ENCODE measurements at places on chromosomes 5 and 9.
A peak's percentile ranks its signal among the peaks of the same experiment; 100 is the strongest.

DNA sequence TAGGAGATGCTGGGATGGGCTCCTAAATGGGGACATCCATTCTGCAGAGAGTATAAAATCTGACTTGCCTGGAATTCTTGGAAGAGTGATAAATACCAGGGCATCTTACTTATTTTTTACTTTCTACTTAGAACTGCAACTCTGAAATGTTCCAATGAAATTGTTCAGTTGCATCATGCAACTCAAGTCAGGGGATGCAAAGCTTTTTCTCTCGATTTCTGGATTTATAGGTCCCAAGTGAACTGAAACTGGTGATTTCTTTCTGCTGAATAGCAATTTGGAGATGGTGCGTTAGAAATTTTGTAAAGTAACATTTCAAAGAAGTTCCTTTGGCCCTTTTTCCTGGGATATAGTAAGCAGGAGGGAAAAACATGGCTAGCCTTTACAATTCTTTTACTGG is 238.4 kb upstream of the CD180 start:
- H3K27me3 ChIP-seq = peaks cover 5% of the 10 kb centered on the region
- no peak overlapping the region for H3K27ac ChIP-seq

- no peaks in the 10 kb centered on the region for H3K36me3 ChIP-seq
- H3K4me1 ChIP-seq = no peaks in the 10 kb centered on the region
- no peak overlapping the region for H3K27ac ChIP-seq
- no peak for DNase-seq
- no peak overlapping the region for H3K4me3 ChIP-seq
Measured at GRCh38 chr5:6135977-6136376, 242.4 kb downstream of the MED10 start.

DNA sequence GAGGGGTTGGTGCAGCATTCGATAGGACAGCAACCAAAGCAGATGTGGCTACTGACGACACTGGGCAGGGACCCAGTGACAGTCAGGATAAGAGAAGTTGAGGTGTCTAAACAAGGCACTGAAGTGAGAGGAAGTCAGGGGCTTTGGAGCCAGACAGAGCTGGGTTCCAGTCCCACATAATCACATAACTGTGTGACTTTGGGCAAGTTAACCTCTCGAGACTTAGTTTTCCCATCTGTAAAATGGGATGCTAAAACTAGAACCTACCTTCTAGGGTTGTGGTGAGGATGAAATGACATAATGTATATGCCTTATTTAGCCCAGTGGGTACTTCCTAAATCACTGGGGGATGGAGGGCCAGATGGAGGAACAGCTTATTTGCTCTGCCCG is 3.1 kb downstream of the ANGPTL2 start:
- H3K4me1 ChIP-seq = peaks cover 25% of the 10 kb centered on the region
- no peak for DNase-seq

DNA sequence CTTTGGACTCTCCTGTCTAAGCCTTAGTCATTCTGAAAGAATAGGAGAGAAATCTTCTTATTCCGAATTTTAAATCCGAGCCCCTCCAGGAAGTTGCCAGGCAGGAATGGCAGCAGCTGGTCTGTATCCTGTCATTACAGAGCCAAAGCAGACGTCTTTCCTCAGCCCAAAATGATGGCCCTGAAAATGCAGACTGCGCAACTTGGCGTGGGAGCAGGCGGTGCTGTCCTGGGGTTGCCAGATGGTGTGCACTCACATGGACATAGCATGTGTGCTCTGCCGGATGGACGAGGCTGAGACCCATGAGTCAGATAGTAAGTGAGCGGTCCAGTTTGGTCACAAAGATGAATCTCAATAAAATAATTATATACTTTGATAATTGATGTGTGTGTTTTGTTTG is 410.4 kb downstream of the KCTD16 start:
- DNase-seq = no peak
- no peak overlapping the region for H3K4me3 ChIP-seq
- no peaks in the 10 kb centered on the region for H3K4me1 ChIP-seq
- H3K36me3 ChIP-seq = no peaks in the 10 kb centered on the region

DNA sequence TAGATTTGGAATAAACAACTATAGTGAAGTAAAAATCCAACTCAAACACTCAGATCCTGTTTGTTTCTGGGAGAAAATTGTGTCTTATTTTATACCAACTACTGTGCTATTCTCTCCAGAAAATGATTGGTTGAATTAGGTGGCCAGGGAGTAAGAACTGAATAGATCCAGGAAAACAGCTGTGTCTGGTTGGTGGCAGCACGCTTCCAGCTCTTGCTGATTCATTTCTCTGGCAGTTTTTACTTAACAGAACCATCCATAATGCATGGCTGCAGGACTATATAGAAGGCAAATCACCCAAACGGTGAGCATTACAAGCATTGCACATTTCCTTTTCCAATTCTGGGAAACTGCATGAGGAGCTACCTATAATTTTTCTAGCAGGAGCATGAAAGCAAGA is 29.5 kb downstream of the DMAC1 start:
- peaks cover 20% of the 10 kb centered on the region for H3K27me3 ChIP-seq
- H3K4me1 ChIP-seq = no peaks in the 10 kb centered on the region
- DNase-seq = no peak
- no peak overlapping the region for H3K4me3 ChIP-seq
- no peak overlapping the region for H3K27ac ChIP-seq

GRCh38 chr5:141646026-141646425 is 5.2 kb downstream of the FCHSD1 start:
- H3K27me3 ChIP-seq = no peaks in the 10 kb centered on the region
- DNase-seq = no peak
- H3K4me1 ChIP-seq = peaks cover 32% of the 10 kb centered on the region

DNA sequence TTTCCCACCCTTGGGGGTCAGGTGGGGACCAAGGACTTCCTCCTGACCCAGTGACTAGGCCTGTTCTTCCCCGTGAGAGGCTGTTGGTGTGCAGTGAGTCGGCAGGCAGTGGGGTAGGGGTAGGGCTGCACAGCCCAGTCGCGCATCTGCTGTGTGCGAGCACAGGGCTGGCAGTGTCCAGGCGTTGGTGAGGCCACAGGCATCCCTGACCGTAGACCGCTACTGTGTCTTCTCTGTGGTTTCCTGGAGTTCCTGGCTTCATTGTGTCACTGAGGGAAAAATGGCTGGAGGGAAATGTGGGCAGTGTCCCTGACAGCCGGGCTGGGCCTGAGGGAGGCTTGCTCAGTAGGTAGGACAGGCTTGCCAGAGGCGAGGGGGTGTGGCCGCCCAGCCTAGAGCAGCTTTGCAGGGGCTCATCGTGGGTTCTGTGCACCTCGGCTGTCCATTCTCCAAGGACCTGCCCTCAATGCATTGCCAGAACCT is 95.4 kb downstream of the CACNA1B start:
- DNase-seq = no peak
- H3K4me3 ChIP-seq = no peak overlapping the region
- H3K27ac ChIP-seq = no peak overlapping the region
- no peaks in the 10 kb centered on the region for H3K4me1 ChIP-seq
- no peaks in the 10 kb centered on the region for H3K36me3 ChIP-seq

DNA sequence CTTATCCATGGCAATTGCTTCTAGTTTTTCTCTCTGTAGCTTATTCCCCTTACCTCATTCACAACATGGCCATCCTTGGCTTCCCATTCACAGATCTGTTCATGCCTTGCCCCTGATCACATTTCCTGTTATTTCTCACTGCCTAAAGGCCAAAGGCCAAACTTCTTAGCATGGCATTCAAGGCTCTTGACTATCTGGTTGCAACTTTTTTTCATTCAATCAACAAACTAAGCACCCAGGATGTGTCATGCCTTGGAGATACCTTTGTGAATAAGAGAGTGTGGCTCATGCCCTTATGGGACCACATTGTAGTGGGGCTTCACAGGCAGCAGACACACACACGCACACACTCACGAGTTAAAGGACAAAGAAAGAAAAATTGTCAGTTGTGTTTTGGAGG is 27.6 kb downstream of the FGF1 start:
- H3K27ac ChIP-seq = no peak overlapping the region
- H3K27me3 ChIP-seq = peaks cover 31% of the 10 kb centered on the region
- no peaks in the 10 kb centered on the region for H3K36me3 ChIP-seq
- no peak overlapping the region for H3K4me3 ChIP-seq
- DNase-seq = no peak

- no peak for DNase-seq
- no peaks in the 10 kb centered on the region for H3K27me3 ChIP-seq
- H3K4me1 ChIP-seq = no peaks in the 10 kb centered on the region
Measured at GRCh38 chr9:82894961-82895821, 167.8 kb downstream of the RASEF start.

DNA sequence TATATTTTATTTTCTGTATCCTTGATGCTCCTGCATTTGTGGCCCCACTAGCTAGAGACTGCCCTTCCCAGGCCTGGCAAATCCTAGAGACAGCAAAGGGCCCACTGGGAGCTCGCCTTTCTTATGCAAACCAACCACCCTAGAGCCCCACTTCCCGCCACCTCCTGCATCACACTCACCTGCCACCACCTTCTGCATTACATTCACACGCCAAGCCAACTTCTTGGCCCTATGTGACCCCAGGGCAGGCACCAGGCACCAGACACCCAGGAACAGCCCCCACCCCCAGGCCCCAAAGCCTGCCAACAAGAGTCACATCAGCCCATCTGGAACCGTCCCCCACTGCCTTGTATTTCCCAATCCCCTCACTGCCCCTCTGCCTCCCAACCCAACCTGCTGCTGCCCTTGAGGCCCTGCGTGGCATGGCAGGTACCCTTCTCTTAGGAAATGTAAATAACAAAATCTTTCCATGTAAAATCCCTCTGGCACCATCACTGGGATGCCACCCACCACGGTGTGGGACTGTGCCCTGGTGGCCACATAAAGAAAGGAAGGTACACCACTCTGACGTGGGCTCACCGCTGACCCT is 22.0 kb downstream of the ROR2 start:
- no peaks in the 10 kb centered on the region for H3K4me1 ChIP-seq
- no peak overlapping the region for H3K4me3 ChIP-seq
- no peak for DNase-seq
- H3K27me3 ChIP-seq = peaks cover 10% of the 10 kb centered on the region

- no peaks in the 10 kb centered on the region for H3K4me1 ChIP-seq
- H3K4me3 ChIP-seq = no peak overlapping the region
- H3K27me3 ChIP-seq = no peaks in the 10 kb centered on the region
- no peaks in the 10 kb centered on the region for H3K36me3 ChIP-seq
Measured at GRCh38 chr5:180604271-180604670, 13.0 kb upstream of the SCGB3A1 start.

DNA sequence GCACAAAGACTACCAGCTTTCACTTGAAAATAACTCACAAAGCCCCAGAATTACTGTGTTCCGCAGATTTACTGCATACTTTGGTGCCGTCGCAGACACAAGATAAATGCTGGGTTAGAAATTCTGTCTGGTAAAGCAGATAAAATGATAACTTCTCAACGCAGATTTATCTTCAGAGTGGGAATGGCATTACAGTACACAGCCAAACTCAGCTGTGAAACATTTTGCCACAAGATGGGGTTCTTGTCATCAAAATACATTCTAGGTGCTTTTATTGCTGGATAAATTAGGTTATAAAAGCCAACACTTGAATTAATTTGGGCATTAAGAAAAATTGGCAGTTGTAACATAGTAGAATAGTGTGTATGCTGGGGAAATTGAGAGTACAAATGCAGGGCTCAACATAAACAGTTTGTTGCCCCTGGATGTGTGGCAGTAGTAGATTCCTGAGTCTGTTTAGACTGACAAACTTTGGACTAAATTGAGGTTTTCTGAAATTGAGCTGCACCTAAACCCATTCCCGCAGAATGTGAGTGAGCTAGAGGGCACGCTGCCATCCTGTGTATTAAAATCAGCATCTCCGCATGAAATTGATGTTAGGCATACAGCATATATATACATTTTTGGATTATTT is 61.1 kb downstream of the LMNB1 start:
- no peak overlapping the region for H3K4me3 ChIP-seq
- H3K27me3 ChIP-seq = no peaks in the 10 kb centered on the region
- no peak overlapping the region for H3K27ac ChIP-seq
- DNase-seq = no peak

DNA sequence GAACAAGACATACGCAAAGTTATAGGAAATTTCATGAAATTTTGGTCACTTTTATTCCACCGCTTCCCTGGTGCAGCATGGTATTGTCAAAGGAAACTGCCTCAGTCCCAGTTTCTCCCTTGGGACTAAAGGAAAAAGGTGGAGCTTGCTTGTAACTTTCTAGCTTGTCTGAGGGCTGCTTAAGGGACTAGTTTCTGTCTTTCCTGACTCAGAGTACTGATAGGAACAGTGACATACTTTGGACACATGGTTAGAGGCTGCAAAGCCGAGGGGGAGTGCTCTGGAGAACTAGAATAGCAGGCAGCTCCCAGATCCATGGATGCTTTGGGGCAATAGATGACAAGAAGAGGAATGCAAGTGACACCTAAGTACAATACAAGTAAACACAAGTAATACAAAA is 136.7 kb downstream of the CDC42SE2 start:
- H3K27me3 ChIP-seq = no peaks in the 10 kb centered on the region
- H3K4me1 ChIP-seq = peaks cover 32% of the 10 kb centered on the region
- H3K4me3 ChIP-seq = no peak overlapping the region
- DNase-seq = no peak
- peaks cover 75% of the 10 kb centered on the region for H3K36me3 ChIP-seq
- H3K27ac ChIP-seq = peak overlapping the region; percentile 8

GRCh38 chr5:76404223-76405211 is 1.4 kb downstream of the IQGAP2 start:
- DNase-seq = peak; percentile 92
- H3K4me3 ChIP-seq = peak overlapping the region; percentile 84
- H3K36me3 ChIP-seq = peaks cover 34% of the 10 kb centered on the region
- H3K27me3 ChIP-seq = peaks cover 3% of the 10 kb centered on the region
- H3K27ac ChIP-seq = peak overlapping the region; percentile 98
- H3K4me1 ChIP-seq = peaks cover 65% of the 10 kb centered on the region

- H3K27me3 ChIP-seq = peaks cover 11% of the 10 kb centered on the region
- peaks cover 29% of the 10 kb centered on the region for H3K4me1 ChIP-seq
- no peak overlapping the region for H3K4me3 ChIP-seq
- no peak for DNase-seq
Measured at GRCh38 chr9:33222031-33222430, 17.9 kb upstream of the SPINK4 start.

DNA sequence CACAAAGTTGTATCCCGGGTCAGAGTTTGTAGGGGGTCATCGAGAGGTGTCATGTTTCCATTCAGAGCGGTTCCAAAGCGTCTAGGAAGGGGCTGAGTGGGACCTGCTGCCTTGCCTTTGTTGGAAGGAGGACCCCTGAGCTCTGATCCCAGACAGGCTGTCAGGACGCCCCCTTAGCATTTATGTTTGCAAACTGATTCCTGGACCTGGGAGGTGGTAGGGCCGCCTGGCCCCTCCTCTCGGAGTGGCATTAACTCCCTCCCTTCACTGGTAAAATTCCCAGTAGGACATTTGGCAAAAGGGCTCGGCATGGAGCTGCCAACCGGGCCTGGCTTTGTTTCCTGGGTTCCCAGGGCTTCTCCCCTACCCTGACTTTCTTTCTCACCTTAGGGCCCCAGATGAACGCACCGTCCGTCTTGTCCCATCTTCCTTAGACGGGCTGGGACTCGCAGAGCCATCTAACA is 2.5 kb downstream of the JADE2 start:
- H3K27ac ChIP-seq = peak overlapping the region; percentile 54
- H3K4me3 ChIP-seq = peak overlapping the region; percentile 99
- peaks cover 3% of the 10 kb centered on the region for H3K36me3 ChIP-seq
- DNase-seq = no peak
- no peaks in the 10 kb centered on the region for H3K27me3 ChIP-seq

Data from activated CD8-positive, alpha-beta memory T cell treated with anti-CD3 and anti-CD28 coated beads, Interleukin-2, amount 10 ng/mL, durations not matched to agents 7 days and 5 days (primary cell).